ENCODE measurements at places on chromosomes 13 and 19.

GRCh38 chr13:104979281-104980030 lies 1556.0 kb downstream of the EFNB2 start:
- DNase-seq, result no peak

DNA sequence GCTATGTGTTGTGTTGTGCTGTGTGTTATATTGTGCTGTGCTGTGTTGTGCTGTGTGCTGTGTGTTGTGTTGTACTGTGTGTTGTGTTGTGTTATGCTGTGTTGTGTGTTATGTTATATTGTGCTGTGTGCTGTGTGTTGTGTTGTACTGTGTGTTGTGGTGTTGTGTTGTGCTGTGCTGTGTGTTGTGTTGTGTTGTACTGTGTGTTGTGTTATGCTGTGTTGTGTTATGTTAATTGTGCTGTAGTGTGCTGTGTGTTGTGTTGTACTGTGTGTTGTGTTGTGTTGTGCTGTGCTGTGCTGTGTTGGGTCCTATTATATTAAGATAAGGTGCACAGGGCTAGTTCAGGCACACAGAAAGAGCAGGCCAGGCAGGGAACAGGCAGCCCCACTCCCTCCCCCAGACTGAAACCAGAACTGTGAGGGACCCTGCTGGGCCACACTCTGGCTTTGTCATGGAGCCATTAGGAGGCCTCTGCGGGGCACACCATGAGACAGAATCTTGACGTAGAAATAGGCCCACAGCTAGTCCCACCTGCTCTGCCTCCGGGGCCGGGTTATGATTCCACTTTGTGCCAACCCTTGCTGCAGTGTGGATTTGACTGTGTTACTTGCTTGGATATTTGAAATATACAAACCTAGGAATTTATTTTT lies 12.1 kb downstream of the SOX1 start:
- no peak for DNase-seq

DNA sequence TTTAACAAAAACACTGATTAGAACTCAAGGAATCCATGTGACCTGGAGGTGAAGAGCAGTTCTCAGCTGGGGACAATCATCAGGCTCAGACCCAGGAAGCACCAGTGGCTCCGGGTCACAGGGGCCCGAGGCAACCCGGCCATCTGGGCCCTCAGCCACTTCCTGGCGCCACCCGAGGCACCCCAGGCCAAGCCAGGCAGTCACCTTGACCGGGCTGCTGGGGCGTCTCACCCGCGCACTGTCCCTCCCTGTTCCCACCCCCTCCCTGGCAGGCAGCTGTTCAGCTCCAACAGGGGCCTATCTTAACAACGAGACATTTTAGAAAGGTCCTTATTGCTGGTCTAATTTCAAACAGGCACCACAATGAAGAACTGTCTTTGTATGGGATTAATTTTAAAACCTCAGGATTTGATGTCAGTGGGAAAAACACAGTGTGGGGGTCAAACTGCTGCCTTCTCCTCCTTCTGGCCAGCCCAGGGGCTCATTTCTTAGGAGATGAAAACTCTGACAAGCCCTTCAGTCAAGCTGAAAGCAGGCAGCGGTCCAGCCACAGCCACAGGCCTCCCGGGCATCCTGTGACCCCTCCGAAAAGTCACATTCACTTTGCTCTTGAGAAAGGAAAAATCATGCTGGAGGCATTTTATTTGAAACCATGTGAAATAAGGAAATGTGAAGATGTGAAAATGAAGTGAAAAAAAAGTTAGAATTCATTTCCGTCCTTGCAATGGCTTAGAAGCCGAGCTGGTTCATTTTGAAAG lies 83.3 kb downstream of the KCTD15 start:
- no peak for DNase-seq

DNA sequence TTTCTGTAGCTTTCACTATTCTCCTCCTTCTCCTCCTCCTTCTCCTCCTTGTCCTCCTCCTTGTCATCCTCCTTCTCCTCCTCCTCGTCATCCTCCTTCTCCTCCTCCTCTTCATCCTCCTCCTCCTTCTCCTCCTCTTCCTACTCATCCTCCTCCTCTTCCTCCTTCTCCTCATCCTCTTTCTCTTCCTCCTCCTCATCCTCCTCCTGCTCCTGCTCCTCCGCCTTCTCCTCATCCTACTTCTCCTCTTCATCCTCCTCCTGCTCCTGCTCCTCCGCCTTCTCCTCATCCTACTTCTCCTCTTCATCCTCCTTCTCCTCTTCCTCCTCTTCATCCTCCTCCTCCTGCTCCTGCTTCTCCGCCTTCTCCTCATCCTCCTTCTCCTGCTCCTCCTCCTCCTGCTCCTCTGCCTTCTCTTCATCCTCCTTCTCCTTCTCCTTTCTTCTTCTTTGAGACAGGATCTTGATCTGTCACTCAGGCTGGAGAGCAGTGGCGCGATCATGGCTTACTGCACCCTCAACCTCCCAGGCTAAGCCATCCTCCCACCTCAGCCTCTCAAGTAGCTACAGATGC lies 36.3 kb downstream of the TRPM4 start:
- DNase-seq, result no peak

DNA sequence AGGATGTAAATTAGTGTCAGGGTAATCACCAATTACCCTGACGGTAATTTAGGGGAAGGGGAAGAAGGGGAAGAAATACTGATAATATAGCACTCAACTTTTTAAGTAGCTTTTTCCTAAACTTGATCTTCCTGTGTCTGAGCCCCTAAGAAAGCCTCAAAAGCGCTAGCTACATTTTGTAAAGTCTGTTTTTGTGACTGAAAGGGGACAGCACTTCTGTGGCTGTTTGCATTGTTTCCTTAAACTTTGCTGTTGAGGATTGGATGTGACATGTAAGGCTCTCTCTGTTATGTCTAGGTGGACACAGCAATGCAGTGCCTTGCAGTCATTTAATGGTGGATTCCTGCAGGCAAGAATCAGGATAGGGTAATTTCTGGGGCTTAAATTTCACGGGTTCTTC lies 42.8 kb downstream of the SPATA13 start:
- DNase-seq, result no peak

DNA sequence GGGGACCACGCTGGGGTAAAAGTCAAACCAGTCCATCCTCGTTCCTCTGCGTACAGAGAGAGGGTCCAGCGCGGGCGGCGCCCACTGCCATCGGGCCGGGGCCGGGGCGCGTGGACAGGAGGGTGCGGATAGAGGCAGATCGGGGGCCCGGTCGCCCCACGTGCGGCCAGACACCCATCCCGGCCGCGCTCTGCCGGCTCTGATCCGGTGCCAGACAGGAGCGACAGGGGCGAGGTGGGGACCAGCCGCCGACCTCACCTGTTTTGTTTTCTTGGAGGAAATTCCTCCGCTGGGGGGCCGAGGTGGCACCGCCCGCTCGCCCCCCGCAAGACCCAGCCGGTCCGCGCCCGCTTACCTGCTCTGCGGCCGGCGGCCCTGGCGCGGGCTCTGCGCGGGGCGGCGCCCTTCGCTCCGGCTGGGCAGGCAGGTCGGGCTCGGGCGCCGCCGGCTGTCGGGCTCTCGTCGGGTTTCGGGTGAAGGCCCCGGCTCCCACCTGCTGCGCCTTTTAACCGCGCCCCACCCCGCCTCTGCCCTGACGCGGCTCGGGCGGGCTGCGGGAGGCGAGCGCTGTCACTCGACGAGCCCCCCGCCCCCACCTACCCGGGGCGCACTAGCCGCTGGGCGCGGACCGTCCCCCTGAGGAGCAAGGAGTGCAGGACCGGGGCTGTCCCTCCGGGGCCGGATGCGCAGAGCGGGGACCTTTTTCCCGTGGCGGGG lies at the start of gene GJB6:
TSS of gene GJB6 (minus strand) at position 481 of the 717 bp plus-strand sequence. CDS start 8,839 bp downstream, outside the sequence.
- DNase-seq, result no peak

GRCh38 chr19:56840451-56841192 lies at the start of the genes PEG3 and ZIM2:
Gene PEG3 (minus strand): TSS chr19:56840726. CDS start chr19:56824655, 16,071 bp downstream.
Gene ZIM2 (minus strand): TSS chr19:56840726. CDS start chr19:56824277, 16,449 bp downstream.
- no peak for DNase-seq

- DNase-seq, result peak; percentile 45
Observed at GRCh38 chr19:29671393-29672160, 6.3 kb downstream of the PLEKHF1 start.

DNA sequence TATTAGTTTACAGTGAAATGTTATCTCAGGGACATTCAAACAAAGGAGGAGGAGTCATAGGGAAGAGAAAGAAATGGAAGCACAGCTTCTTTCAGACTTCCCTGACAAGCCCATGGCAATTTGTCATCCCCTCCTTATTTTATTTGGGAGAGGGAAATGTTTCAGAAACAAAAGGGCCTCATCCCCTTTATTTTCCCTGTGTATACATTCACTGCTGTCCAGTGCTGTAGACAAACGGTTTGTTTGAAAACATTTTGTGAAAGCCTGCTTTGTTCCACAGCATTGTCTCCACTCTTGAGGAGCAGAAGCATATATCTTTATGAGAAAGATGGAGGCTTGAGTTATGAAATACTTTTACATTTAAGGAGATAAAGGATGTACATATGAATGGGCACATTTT lies 12.3 kb downstream of the ZNF460 start:
- DNase-seq, result no peak

DNA sequence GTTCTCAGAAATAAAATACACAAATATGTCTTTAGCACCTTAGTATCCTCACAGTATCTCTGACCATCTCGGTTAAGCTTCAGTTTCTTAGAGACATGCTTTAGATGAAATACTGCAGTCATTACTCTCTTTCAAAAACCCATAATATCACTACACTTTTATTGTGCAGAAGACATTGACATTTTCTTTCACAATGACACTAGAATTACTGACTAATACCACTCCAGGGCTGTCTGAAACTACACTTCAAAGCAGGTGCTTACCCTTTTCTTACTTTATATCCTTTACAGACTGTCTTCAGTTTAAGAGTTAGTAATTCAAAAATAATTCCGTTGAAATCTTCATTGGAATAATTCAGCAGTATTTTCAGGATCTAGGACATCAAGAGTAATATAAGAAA lies 42.2 kb upstream of the SLITRK6 start:
- no peak for DNase-seq

DNA sequence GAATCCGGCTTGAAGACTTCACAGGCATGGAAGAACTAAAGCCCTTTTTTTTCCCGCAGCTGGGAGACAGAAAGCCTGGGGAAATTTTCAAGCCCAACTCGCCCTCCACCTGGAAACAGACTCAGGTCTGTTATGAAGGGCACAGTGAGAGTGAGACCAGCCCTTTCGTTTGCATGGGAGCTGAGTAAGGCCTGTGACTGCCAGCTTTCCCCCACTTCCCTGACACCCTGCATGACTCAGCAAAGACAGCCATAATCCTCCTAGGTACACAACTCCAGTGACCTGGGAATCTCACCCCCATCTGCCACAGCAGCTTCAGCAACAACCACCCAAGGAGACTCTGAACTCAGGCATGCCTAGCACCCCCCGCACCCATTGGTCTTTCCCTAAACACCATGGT lies 87.6 kb upstream of the ZNF91 start:
- DNase-seq, result peak; percentile 16

DNA sequence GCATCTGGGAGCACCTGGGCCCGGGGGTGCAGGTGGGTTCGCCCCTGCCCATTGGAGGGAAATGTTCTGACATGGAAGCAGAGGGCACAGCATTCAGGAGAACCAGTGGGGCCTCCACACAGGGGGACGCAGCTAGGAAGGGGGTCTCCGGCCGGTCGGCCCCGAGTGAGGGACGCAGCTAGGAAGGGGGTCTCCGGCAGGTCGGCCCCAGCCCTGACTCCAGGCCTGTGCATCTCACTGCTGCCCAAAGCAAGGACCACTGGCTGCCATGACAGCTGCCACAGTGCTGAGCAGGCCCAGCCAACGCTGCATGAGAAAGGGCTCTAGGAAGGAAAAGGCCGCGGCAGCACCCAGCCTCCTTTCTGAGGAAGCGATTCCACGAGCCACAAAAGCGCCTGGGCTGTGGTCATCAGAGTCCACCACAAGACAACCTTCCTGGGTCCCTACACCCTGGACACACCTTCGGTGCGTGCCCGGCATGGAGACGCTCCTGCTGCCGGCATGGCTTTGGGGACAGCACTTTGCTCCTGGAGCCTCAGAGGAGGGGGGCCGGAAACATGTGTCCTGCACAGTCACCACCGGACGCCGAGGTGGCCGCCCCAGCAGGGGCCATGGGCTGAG lies 9.7 kb downstream of the RASA3 start:
- no peak for DNase-seq

DNA sequence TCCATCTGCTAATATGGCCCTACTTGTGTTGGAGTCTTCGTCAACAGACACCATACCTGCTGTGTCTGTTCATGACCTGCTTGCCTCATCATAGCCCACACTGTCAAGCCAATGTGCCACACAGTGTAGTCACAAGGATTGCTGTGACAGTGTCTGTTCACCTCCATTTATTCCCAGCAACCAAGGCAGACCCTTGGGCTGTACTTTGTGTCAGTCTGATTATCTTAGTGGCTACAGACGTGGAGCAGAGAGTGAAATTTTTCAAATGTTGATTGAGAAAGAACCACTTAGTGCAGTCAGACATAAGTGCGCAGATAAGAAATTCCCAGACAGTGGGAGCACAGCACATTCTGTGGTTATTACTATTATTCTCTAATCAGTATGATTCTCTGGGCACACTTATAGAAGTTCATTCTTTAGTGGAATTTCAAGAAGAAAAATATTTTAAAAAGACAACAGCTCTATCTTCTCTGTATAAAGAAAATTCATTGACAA lies 184.6 kb downstream of the GPC6 start:
- no peak for DNase-seq

DNA sequence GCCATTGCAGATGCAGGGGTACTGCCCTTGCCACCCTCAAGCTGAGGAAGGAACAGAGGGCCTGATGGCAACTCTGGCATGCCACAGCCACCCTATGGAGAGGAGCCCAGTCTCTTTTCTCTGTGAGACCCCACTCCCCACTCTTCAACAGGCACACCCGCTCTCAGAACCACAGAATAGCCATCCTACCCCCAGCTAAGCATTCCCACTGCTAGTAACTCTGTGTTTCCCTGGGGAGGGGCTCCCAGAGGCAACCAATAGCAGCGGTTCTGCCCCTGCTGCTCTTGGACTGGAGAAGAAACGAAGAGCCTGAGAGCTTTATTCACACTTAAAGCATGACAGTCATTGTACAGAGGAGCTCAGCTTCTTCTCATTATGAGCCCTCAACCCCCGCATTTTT lies 49.3 kb downstream of the UBL3 start:
- DNase-seq, result no peak

- no peak for DNase-seq
Observed at GRCh38 chr13:73129023-73129422, 70.2 kb downstream of the KLF5 start.

DNA sequence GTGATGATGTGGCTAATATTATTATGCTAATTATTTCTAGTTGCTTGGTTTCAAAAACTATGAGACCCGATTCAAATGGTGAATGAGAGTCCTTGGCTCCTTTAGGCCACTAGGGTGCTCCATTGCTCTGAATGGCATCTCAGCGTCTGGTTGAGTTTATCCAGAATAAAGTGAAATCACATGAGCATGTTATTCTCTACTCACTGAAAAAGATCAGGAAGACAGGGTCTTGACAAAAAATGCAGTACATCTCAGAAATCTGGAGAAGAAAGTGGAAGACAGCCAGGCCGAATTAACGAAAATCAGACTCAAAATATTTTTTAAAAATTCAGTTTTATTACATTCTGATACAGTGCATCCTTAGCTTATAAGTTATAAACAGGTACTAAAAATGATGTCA lies 516.2 kb downstream of the MYO16 start:
- DNase-seq, result no peak
